ENCODE measurements at places on chromosomes 7 and 10. TPM values are rescaled to one million over a fixed set of nuclear protein-coding genes. Genes with fewer than 3 reads are reported as not detected.

The TRPV5 gene
- 0.04 TPM for total RNA-seq

The CALML3 gene
- total RNA-seq, result not detected

The OR2A5 gene
- total RNA-seq, result not detected

GRCh38 chr10:122847782-122848604 lies 2.3 kb upstream of the CUZD1 start:
- DNase-seq, result peak; percentile 14

DNA sequence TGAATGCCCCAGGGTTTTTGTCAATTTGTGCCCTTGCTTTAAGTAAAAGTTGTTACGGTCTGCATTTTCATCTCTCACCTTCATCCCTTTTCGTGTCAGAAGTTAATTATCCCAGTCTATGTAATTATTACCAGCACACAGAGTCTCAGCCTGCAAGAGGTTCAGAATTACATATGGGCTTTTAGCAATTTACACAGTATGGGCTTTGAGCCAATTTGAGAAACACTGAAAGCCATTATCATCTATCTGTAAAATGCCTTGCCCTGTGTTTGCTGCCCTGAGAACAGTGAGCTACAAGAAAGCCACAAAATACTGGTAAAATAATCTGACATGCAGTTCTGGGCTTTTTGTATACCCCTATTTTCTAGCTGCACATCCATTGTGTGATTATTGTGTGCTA lies 125.6 kb upstream of the STEAP4 start:
- H3K27ac ChIP-seq, result no peak overlapping the region
- no peak overlapping the region for H3K4me3 ChIP-seq
- peak; percentile 50 for DNase-seq
- H3K4me1 ChIP-seq, result peaks cover 3% of the 10 kb centered on the region
- H3K27me3 ChIP-seq, result no peaks in the 10 kb centered on the region
